Vagina (tissue), 2 donors: ENCODE measurements at places on chromosomes 5 and 9.
A peak's percentile ranks its signal among the peaks of the same experiment; 100 is the strongest.

DNA sequence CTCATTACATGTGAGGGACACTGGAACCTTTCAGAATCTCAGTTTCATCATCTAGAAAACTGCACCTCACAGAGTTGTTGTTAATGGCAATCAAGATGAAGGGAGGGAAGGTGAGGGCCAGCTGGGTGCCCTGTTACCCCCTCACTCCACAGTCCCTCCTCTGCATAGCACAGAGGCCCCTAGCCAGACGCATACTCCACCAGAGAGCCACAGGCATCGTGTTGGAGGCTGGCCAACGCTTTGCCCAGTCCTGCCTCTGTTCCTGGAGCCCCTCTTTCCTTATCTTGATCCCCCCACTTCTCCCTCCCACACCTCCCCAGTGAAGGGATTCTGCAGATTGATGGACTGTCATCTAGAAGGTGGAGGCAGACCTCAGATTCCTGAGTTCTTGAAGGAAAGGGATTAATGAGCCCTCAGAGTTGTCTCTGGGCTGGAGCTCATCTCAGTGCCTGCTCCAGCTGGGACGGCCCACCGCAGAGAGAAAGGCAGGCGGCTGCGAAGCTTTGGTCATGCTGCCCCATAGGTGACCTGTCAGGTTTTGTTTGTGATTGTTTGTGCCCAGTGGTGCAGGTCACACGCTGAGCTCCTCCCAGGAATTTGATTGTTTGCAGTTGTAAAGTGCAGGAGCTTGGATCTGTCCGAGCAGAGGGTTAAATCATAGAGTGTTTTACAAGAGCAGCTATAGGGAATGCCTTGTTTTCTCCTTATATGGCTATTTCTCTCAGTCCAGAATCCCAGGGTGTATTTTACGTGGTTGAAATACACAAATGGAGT lies 487.3 kb downstream of the CCDC171 start:
- DNase-seq: peak; percentile 64

DNA sequence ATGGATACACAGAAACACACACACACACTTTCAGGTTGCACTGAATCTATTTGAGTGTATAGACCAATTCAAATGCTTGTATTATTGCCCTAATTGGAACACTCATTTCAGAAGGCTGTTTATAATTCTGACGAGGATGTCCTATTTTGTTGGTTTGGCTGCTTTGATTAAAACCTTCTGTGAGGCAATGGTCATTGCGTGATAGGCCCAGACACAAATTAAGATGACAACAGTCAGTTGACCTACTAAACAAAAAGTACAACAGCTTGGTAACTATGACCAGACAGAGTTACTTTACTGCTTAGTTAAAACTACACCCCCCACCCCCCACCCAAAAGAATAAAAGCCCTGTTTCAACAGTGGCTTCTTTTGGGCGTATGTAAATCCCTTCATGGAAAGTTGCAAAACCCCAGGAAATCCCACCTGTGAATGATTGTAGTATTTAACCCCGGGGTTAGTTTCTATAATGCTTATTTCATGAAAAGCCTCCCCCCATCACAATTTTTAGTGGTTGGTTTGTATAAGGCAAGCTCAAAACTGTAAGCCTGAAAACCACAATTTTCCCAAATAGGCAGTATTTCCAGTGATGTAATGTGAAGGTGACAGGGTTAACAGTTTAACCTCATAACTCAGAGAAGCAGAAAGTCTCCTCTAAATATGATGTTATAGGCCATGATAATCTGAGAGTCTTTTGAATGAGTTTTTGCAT lies 340.8 kb downstream of the FGF10 start:
- DNase-seq: no peak

- DNase-seq: no peak
Measured at GRCh38 chr9:97628668-97629067, 4.5 kb downstream of the TSTD2 start.

DNA sequence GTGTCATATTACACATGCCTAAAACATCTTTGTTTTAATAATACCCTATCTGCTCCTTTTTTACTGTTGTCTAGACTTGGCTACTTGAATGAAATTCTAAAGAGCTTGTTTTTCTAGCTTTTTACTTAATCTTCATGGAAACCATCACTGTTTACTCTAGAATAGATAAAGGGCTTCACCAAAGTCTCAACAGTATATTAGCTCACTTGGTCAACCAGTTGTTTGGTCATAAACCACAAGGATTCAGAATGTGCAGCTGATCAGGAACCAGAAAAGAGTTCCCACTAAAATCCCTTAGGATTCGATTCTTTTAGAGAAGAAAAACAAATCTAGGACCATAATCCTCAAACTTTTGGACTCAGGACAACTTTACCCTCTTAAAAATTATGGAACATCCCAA lies 38.0 kb downstream of the CDO1 start:
- no peak for DNase-seq

- DNase-seq: no peak
Measured at GRCh38 chr9:88684046-88684445, 149.1 kb downstream of the NXNL2 start.

DNA sequence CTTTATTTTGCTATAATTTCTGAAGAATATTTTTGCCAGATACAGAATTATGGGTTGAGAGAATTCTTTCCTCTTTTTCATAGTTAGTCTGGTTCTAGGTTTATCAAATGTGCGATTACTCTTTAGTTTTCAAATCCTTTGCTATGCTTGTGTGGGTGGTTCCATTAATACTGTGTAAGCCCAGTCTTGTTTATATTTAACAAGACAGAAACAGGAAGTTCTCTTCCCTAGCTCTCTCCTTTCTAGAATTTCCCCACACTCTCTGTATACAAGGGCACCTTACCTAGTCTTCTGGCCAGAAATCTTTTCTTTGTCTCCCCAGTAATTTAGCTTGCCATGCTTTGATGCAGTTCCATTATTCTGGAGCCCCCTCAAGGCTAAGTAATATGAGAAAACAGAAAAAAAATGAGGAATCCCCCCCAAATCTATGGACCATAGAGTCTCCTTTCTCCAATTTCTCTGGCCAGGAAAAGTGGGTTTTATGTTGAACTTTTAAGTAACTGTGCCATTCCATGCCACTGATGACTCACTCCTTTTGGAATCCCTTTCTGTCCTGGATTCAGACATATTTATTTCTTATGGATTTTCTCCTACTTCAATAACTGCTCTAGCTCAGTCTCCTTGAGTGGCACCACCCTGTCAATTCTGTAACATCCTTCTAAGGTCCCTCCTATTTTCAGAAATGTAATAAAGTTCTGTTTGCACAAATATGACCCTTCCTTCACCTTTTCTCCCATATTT lies 1714.1 kb downstream of the EFNA5 start:
- no peak for DNase-seq

GRCh38 chr9:85008215-85008614 lies 338.7 kb downstream of the NTRK2 start:
- DNase-seq: no peak

DNA sequence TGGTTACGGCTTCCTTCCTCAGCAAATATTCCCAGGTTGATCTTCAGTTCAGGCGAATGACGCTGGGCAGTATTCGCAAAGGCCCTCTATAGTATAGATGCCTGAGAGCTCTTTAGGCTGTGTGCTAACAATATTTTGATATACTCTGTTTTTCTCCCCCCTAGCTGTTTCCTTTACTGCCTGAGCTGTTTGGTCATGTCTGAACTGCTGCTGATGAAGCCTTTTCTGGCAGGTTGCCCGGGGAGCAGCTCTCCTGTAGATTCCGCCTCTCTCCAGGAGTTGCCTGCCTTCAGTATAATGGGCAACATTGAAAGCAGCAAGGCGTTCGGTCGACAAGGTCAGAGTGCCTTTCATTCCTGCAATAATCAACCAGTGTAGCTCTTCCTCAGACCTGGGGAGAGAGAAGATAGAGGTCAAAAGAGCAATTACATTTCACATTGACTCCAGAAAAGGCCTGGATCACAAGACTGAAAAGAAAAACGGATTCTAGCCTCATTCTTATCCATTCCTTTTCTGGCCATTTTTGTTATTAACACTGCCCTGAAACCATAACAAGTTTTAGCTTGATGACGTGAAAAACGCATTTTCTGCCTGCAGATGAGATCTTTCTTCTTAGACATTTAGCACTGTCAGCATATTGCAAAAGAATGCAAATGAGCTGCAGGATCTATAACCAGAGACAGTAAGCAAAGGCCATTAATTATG lies 60.1 kb upstream of the ZNF608 start:
- DNase-seq: no peak

DNA sequence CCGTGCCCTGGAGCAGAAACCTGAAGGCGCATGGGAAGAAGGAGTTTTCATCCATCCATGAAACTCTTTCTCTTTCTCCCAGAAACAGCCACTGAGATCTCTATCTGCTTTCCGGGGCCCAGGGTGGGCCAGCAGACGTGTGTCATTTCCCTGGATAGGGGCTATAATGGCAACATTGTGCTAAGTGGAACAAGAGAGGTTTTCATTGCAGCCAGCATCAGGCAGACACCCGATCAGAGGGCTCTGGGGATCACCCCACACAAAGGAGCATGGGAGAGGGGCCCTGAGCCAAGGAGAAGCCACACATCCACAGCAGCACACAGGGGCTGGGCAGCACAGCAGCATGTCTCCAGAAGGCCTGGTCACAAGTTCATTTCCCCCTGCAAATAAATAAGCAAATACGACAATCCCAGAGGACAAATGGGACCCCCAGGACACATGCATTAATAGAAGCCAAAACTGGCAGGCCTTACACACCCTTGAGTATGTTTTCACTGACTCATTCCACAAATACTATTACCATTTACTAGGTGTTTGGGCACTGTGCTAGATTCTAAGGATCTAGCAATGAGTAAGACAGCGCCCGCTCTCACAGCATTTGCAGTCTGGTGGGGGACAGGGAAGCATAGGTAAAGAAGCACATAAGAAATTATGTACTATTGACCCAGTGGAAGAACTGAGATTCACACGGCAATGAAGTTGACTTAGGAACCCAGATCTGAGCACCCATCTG lies 4.3 kb upstream of the AFAP1L1 start:
- no peak for DNase-seq

DNA sequence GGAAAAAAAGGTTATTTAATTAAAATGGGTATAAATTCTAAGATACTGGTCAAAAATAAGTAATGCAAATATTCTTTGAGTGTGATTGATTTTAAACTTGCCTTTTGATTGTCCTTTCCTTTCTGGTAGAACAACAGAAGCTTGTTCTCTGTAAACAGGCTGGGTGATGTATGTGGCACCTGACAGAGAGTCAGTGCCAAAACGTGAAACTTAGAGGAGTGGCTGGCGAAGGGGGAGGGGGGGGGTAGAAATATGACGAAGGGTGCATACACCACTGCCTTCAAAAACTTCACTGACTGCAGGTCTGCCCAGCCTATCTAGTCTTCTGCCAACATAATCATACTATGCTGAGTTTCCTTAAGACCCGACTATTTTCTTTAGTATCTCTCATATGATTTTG lies 629.8 kb upstream of the SEMA6A start:
- no peak for DNase-seq

GRCh38 chr5:74034733-74035132 lies 408.7 kb downstream of the ARHGEF28 start:
- no peak for DNase-seq

DNA sequence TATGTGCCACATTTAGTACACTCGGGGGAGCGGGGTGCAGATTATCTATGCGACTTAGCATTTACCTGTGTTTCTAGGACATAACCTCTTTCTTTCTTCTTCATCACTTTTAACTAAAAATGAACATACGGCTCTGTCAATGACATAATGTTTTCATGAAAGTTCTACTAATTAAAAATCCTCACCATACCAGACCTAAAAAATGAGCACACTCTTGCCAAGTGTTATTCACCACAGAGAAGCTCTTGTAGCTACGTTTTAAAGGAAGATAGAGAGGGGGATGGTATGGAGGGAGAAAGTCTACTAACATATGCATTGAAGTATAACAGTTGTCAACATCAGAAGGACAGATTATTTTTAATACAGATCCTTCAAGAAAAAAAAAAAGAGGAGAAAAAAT lies 1.6 kb downstream of the CDH10 start:
- DNase-seq: no peak

GRCh38 chr5:118844351-118844750 lies 144.0 kb downstream of the DTWD2 start:
- no peak for DNase-seq

- DNase-seq: no peak
Measured at GRCh38 chr9:130530938-130531337, 48.4 kb upstream of the FUBP3 start.

GRCh38 chr5:94890907-94891306 lies 272.4 kb downstream of the SLF1 start:
- DNase-seq: no peak

- no peak for DNase-seq
Measured at GRCh38 chr9:78986446-78986845, 585.3 kb upstream of the TLE4 start.

GRCh38 chr5:5473226-5473625 lies 50.7 kb downstream of the ICE1 start:
- no peak for DNase-seq

DNA sequence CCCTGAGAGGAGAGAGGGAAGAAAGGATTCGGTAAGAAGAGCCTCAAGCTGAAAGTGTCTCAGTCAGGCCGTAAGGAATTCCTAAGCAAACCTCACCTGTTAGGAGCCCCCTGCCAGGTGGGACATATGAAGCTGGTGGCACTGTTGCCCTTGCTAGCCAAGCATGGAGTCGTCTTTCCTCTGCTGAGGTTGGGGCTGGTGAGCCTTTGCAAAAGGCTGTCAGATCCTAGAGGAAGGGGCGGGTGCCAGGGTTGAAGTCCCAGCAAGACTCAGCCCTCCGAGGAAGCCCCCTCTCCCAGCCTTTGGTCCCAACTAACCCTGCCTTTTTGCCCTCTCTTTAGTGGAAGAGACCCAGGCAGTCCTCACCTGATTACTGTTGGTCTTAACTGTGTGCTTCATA lies 5.5 kb upstream of the SMIM32 start:
- DNase-seq: no peak

DNA sequence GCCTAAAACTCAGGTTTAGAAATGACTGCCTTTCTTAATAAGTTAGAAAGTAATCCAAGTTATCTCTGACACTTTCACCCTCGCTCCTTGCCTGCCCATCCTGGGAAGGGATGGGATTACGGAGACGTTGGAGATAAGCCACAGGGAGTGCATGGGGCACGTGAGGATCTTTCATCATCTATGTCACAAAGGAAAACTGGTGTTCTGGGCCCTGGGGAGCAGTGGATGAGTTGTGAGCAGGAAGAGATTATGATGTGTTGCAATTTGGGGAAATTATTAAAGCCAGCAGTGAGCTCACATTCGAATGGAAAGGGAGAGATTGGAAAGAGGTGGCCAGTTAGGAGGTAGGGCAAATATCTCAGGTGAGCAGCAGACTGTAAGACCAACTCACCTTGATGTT lies 12.8 kb downstream of the AFAP1L1 start:
- DNase-seq: no peak

DNA sequence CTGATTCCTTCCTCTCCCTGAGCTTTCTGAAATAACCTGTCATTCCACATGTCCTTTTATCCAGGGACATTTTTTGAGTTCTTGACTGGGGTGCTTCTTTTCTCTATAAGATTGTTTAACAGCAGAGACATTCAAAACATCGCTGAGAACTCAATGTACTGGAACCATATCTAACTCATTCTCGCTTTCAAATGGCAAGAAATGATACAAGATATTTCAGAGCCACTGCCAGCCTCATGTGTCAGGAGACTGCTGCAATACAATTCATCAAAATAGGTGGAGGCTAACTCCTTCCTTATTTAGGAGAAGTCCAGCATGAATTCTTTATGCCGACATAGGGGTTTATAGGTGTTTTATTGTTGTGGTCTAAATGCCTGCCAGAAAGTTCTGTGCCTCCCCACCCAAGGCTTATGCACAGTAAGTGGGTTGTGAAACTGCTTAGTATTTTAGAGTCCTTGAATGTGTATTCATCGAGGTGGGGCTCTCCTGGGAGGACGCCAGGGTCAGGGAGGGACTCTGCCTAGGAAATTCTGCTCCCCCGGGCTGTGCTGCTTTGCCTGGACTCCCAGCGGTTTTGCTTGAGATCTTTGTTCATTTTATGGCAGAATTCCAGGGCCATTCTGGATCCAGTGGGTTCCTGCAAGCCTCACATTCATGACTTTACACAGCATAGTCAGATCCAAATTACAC lies 53.9 kb downstream of the ZNF474 start:
- no peak for DNase-seq
